ENCODE measurements at places on chromosomes 6 and 20.

GRCh38 chr20:34165018-34165619 is 53.1 kb upstream of the EIF2S2 start:
- DNase-seq = no peak

DNA sequence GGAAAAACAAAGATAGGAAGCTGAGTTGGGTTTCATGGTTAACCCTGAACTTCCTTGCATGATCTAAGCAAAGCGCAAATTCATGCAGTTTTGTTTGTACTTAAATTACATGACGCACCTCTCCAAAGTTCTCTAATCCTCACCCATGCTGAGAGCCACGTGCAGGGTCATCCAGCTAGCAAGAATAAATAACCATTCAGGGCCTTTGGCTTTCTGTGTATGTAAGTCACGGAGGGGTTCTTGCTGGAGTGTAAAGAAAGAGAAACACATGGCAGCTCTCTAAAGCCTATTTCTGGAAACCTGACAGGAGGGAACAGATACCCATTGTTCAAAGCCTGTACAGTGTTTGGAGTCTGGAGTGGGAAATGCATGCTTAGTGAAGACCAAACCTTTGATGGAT is 171.7 kb upstream of the CCN2 start:
- DNase-seq = no peak

GRCh38 chr6:143058987-143059386 is 1.7 kb upstream of the AIG1 start:
- peak; percentile 11 for DNase-seq

GRCh38 chr6:144104488-144104887 is 9.1 kb upstream of the SF3B5 start:
- DNase-seq = no peak

- DNase-seq = no peak
These were observed 28.3 kb downstream of the COL20A1 start for GRCh38 chr20:63321148-63321831.

- no peak for DNase-seq
These were observed 21.2 kb upstream of the NHSL1 start for GRCh38 chr6:138520463-138520862.

- no peak for DNase-seq
These were observed 308.7 kb downstream of the PKHD1 start for GRCh38 chr6:51778666-51779065.

DNA sequence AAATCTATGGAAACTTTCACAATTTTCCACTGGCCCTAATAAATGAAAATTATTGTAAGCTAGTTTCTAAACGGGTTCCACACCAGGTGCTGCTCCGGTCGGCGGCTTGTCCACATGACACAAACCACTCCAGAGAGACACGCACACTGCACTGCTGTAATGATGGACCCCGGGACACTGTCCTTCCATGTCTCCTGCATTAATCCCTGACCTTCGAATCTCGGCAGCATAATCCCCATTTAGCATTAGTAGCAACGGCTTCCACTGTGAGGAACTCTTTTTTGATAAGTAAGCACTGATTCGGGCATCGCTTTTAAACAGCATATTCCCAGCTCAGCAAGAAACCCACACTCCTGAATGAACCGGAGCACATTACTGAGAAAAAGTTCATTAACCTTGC is 43.5 kb downstream of the INSM1 start:
- no peak for DNase-seq

GRCh38 chr6:11066505-11067347 is 22.6 kb upstream of the ELOVL2 start:
- no peak for DNase-seq

- DNase-seq = no peak
These were observed 82.2 kb upstream of the PAX1 start for GRCh38 chr20:21623074-21623780.

DNA sequence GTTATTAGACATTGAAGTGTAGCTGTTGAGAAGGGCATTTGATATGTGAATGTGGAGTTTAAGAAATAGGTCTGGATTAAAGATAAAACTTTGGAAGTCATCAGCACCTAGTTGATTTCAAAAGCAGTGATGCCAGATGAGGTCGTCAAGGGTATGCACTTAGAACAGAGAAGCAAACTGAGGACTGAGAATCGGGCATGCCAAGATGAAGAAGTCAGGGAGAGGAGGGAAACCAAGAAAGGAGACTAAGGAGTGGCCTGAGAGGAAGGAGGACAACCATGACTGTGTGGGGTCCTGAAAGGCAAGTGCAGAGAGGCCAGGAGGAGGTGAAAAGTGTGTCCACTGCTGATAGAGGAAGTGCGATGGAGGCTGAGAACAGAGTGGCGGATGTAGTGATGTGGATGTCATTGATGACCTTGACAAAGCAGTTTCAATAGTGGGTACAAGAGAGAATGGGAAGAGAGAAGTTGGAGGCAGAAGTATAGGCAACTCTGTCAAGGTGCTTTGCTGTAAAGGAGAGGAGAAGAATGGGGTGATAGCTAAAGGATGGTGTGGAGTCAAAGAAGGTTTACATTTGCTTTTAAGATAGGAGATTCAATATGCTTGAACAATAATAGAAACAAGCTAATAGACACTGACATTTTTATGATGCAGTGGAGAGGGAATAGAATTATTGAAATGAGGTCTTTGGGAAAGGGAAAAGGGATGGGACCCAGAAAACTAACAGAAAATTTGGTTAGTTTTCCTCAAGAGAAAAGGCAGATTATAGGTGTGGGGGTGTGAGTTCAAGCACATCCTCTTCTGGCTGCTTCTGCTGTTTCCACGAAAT is 139.7 kb upstream of the TMEM170B start:
- no peak for DNase-seq

DNA sequence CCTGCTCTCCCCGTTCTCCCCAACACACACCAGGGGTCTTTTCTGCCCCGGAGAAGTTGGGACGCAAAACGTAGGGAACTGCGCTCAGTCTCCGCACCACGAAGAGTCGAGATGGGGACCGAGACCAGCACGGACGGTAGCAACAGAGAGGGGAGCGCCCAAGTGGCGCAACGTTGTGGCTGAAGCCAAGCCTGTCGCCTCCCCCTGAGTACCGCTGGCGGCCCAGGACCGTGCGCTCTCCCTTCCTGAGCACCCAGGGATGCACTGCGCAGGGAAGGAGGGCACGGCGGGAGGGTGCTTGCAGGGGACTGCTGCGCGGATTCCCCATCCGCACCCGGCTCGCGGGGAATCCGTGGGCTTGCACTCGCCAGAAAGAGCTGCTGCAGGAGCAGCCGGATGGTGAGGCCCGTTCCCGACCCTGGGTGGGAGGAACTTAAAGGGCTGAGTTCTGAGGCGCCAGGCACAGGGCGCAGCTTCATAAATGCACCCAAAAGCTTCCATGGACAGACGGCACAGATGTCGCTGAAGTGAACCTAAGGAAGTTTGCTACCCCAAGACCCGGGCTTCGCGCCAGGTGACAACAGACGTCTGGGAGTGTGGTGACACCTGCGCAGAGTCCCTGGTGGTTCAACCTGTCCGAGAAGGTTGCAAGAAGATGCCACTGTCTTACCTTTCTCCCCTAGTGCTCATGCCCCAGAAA is 178.7 kb downstream of the TBXT start:
- DNase-seq = peak; percentile 44

- peak; percentile 62 for DNase-seq
These were observed 43.1 kb upstream of the BEND6 start for GRCh38 chr6:56911847-56912246.

- no peak for DNase-seq
These were observed 143.6 kb downstream of the BMP7 start for GRCh38 chr20:57122536-57123489.

GRCh38 chr20:41004531-41005360 is 23.9 kb upstream of the TOP1 start:
- no peak for DNase-seq

- no peak for DNase-seq
These were observed 55.8 kb downstream of the ERMARD start for GRCh38 chr6:169807229-169807628.

- no peak for DNase-seq
These were observed 51.0 kb upstream of the ADGRF1 start for GRCh38 chr6:47093169-47093568.

DNA sequence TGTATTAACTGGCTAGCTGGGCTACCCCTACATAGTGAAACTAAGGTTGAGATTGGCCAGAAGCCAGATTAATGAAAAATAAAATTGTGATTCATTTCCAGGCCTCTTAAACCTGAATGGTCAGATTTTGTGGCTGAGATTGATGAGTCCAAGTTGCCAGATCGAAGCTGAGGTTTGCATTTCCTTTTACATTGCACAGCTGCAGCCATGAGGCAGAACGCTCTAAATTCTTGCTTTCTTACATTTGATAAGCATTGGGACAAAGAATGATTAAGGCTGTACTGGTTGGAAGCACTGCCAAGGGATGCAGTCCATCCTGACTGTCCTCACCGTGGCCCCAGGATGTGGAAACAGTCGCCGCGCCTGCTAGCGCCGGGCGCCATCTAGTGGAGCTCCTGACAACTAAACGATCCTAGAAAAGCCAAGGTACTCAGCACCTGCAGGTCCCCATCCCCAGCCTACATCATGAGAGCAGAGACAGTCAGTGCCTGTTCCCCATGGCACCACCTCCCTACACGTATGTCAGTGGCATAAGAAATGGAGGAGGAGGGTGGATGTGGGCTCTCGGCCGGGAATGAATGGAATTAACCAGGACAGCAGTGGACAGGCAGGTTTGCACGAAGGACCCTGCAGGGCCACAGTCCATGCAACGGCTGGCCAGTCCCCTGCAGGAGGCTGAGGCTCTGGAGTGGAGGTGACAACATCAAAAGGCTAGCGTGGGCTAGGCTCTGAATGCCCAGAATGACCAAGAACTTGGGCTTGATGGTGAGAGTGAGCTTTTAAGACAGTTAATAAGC is 19.0 kb downstream of the PXDC1 start:
- peak; percentile 91 for DNase-seq

- no peak for DNase-seq
These were observed 235.2 kb downstream of the ALDH8A1 start for GRCh38 chr6:134714679-134715078.

DNA sequence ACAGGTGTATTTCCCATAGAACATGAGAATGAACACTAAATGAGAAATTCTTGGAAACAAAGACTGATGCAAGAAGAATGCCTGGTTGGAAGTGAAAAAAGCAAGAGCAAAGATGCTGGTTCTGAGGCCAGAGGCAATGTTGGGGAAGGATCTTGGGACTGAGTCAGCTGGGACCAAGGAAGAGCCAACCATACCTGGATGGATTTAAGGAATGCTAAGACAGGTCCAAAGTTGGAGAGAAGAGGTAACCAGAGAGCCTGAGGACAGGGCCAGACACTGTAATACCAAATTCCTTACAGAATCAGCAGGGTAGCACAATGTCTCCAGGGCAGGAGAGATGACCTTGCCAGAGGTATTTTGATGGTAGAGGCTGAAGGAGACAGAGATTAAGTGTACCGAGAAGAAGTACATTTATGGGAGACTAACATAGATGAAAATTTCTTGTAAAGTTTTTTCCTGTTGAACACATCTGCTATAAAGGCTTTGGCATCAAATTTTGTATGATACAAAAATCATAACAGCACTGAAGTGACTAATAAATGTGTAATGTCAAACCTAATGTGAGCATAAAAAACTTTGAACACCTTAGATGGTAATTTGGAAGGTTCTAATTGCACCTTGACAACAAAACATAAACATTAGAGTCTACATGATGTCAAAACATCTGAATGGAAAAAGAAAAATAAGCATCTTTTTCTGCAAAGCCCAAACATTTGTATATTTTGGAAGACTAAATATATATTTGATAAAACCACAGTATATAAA is 221.7 kb upstream of the MARCKS start:
- DNase-seq = no peak

DNA sequence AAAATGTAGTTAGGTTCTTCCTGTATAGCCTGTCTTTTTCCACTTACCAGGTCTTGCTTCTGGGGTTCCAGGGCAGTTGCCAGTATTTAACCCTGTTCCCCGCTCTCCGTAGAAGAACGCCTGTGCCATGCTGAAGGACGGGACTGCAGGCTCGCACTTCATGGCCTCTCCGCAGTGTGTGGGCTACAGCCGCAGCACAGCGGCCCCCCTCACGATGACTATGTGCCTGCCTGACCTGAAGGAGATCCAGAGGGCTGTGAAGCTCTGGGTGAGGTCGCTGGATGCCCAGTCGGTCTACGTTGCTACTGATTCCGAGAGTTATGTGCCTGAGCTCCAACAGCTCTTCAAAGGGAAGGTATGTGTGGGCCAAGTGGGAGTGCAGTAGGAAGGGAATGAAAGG is 23.0 kb downstream of the POFUT1 start:
- no peak for DNase-seq

- DNase-seq = no peak
These were observed 10.1 kb upstream of the ZNF337 start for GRCh38 chr20:25706793-25707192.

DNA sequence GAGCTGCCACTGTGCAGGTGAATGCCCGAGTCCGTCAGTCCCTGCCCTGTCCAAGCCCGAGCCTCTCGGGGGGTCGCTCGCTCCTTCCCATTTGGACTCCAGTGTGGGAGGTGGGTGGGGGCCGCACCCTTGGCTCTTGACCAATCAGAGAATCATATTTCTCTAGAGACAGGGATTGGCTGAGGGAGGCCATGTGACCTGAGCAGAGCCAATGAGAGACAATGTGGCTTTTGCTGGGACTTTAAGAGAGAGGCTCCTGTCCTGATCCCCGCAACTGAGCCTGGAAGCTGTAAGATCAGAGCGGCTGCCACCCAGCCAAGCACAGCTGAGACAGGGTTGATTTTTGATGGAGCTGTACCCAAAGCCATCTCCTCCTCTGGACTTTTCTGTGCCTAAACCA is 199.3 kb downstream of the TFAP2C start:
- no peak for DNase-seq

- DNase-seq = no peak
These were observed 286.1 kb upstream of the PLCB4 start for GRCh38 chr20:8782804-8783203.

GRCh38 chr6:83169106-83169505 is 24.0 kb downstream of the PGM3 start:
- DNase-seq = no peak

- no peak for DNase-seq
These were observed 9.9 kb upstream of the PCIF1 start for GRCh38 chr20:45924391-45925261.

DNA sequence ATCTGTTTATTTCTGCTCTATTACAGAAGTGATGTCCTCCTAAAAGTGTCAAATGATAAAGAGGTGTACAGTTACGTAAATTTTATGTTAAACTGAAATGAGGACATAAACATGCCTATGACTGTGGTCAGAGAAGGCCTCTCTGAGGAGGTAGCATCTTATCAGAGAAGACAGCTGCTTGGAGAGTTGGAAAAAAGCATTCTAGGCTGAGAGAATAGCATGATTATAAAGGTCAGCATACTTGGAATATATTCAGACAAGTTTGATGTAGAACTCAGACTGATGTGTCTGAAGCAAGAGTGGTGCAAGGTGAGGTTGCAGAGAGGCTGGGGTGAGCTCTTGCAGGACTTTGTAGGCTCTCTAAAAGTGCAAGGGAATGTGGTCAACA is 3.1 kb upstream of the PCNA start:
- no peak for DNase-seq

GRCh38 chr20:2135013-2135412 is 33.4 kb downstream of the STK35 start:
- DNase-seq = no peak

All from GM23338 (cell line).